IMR-90 (cell line): ENCODE measurements at places on chromosomes 12 and 14.

DNA sequence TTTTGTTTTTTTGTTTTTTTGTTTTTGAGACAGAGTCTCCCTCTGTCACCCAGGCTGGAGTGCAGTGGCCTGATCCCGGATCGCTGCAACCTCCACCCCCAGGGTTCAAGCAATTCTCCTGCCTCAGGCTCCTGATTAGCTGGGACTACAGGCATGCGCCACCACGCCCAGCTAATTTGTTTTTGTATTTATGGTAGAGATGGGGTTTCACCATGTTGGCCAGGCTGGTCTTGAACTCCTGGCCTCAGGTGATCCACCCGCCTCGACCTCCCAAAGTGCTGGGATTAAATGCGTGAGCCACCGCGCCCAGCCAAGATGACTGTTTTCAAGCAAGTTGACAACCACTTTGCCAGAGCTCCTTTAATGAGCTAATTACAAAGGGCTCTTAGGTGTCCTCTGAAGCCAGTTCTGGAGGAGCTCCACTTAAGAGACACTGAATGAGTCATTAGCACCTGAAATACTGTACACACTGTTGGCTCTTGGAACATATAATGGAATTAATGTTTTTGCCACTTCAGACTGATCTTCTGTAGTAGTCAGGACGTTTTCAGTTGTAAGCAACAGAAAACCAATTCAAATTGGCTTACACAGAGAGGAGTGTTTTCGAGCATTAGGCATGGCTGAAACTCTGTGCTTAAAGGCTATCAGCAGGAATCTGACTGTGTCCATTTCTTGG is 55.4 kb upstream of the MED13L start:
- DNase-seq, result no peak

DNA sequence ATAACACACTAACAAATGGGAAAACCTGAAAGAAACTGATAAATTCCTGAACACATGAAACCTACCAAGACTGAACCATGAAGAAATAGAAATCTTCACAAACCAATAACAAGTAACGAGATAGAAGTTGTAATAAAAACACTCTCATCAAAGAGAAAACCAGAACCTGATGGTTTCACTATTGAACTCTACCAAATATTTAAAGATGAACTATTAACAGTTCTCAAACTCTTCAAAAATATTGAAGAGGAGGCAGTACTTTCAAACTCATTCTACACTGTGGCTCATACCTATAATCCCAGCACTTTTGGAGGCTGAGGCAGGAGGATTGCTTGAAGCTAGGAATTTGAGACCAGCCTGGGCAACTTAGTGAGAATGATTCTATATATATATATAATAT is 48.4 kb upstream of the TMTC2 start:
- DNase-seq, result no peak

DNA sequence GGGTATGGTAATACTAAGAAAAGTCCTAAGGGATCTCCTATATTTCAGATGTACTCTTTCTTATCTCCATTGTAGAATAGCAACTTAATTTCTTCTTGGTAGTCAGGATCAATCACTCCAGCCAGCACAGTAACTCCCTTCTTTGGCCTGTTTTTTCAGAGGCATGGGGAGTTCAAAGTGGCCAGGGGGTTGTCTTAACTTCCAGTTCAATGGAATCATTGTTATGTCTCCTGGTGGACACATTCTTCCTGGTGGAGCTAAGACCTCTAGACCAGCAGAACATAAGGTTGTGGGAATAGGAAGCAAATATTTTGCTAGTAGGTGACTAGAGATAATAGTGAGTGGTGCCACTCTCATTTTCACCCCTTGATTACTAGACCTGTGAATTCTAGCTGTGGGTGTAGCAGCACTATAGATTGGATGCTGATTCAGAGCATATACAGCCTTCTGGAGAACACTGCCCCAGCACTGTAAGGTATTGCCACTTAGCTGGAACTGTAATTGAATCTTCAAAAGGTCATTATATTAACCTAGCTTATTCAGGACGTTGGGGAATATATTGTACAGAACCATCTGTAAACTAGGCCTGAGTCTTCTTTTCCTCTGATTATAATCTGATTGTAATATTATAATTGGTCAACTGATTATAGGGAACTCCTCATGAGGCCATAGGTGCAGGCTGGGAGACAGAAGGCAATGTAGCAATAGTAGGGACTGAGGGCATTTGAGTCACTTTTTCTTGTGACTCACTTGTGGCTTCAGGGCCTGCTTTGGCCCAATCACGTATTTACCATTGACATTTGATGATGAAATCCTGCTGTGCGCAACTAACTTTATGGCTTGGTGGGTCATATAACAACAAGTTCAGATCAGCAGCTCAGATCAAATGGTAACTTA is 60.2 kb upstream of the ATP2B1 start:
- DNase-seq, result peak; percentile 98

DNA sequence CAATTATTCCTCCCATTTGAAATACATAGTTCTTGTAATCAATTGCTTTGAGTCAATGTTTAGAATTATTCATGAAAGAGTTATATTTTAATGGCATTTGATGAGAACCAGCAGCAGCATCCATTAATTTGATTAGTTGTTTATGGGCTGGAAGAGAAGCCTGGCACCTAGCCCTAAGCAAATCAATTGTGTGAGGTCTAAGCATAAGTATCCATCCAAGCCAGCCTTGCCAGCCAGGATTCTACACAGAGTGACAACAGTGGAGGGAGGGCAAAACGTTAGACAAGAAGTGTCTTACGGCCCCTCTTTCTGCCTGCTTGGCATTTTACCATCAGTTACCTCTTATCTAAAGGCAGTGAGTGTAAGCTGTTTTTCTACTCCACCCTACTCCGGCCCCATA is 478.5 kb downstream of the NELL2 start:
- DNase-seq, result no peak

GRCh38 chr14:67680121-67680602 is 5.7 kb upstream of the VTI1B start:
- peak; percentile 98 for DNase-seq
